GM20000 (cell line): ENCODE measurements at places on chromosomes 13 and 19.

GRCh38 chr19:58181902-58182576, 822 bp upstream of the ZNF274 start:
- peak; percentile 49 for DNase-seq

- no peak for DNase-seq
Measured at GRCh38 chr19:821231-821824, 427 bp downstream of the PLPPR3 start.

- DNase-seq, result no peak
Measured at GRCh38 chr13:91652404-91653301, 254.2 kb downstream of the GPC5 start.

- no peak for DNase-seq
Measured at GRCh38 chr13:94168783-94169453, 310.6 kb downstream of the DCT start.
